ENCODE measurements at places on chromosomes 5 and 9. TPM values are rescaled to one million over a fixed set of nuclear protein-coding genes. Genes with fewer than 3 reads are reported as not detected.

The SLCO4C1 gene
- under 0.01 TPM for total RNA-seq

The TMEM8B gene
- total RNA-seq = 1.6 TPM

The CDC25C gene
- 11.9 TPM for total RNA-seq

The SLC6A19 gene
- total RNA-seq = not detected

The RANBP17 gene
- 2.3 TPM for total RNA-seq

The RELL2 gene
- 3.3 TPM for total RNA-seq

The IRX1 gene
- 9.6 TPM for total RNA-seq

The MBLAC2 gene
- 8.1 TPM for total RNA-seq

The ROR2 gene
- 0.78 TPM for total RNA-seq

The IFNA2 gene
- not detected for total RNA-seq

Measured in subcutaneous preadipocyte (primary cell).